ENCODE measurements at places on chromosomes 5 and 9.

DNA sequence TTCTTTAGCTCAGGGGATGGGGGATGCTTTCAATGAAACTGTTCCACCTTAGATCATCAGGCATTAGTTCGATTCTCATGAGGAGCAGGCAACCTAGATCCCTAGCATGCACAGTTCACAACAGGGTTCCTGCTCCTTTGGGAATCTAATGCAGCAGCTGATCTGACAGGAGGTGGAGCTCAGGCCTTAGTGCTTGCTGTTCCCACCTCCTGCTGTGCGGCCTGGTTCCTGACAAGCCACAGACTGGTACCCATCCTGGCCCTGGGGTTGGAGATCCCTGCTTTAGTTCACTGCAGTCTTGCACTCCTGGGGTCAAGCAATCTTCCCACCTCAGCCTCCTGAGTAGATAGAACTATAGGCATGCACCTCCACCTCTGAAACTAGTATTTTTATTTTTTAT lies 1369.8 kb upstream of the NUDT12 start:
- no peak for DNase-seq

- no peak for DNase-seq
Observed at GRCh38 chr9:122263699-122264349, 816 bp downstream of the RBM18 start.

DNA sequence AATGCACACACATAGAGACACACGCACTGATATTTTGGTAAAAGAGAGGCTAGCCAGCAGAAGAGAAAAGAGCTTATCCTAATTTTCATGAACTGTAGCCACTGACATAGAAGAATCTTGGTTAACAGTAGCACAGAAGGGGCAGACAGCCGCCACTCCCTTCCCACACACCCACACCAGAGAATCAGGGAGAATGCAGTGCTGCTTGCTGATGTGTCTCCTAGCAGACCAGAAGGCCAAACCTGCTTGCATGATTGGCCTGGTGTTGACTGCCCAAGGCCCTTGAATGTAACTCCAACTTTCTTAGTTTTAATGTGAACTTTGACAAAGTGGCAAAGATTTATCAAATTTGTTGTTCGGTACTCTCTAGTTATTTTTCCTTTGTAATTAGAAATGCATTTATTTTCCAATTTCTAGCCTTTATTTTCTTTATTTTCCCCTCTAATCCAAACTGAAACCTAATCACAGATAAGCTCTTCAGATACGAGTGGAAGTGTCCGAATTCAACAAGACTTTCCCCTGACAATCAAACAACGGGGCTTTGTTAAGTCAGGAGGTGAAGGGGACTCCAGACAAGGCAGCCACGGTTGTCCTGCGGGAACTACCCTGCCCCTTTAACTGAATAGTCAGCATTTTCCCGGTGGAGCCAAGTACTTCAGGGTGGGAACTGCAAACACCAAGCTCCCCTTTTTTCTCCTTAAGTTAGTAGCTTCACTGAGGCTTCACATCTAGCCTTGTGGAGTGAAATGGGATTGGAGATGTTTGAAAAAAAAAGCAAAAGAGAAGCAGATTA lies 81.9 kb upstream of the CTSL start:
- no peak for DNase-seq

GRCh38 chr9:104611213-104611612 lies 5.8 kb upstream of the OR13C2 start:
- no peak for DNase-seq

- DNase-seq: no peak
Observed at GRCh38 chr5:50744776-50745175, 78.3 kb downstream of the PARP8 start.

- DNase-seq: no peak
Observed at GRCh38 chr5:119387945-119388618, 32.3 kb downstream of the TNFAIP8 start.

DNA sequence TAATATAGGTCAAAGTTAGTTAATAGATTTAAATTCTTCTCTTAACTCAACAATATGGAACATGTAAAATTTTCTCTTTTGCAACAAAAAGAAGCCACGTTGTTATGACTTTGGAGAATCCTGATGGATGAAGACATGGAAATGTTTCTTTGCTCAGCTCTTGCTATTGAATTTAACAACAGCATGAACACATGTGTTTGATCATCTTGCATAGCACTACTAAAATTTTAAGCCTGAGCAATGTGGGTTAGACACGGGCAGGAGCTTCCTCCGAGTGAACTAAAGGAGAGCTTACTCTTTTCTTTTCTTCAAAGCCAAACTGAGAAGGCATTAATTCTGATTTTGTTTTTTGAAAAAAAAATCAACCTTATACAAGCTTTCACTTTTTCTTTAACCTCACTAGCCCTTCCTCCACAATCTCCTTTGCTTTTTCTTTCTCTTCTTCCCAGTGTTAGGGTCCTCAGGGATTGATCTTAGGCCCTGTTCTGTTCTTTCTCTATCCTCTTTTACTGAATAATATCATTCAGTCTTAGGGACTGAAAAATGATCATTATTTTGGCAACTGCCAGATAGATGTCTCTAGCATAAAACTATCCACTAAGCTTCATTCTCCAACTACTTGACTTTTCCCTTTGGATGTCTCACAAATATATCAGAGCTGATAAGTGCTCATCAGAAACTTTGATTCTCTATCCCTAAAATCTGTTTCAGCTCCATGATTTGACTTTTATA lies 36.9 kb downstream of the ADAMTS19 start:
- DNase-seq: no peak

- no peak for DNase-seq
Observed at GRCh38 chr5:125258615-125259014, 512.2 kb upstream of the ZNF608 start.

DNA sequence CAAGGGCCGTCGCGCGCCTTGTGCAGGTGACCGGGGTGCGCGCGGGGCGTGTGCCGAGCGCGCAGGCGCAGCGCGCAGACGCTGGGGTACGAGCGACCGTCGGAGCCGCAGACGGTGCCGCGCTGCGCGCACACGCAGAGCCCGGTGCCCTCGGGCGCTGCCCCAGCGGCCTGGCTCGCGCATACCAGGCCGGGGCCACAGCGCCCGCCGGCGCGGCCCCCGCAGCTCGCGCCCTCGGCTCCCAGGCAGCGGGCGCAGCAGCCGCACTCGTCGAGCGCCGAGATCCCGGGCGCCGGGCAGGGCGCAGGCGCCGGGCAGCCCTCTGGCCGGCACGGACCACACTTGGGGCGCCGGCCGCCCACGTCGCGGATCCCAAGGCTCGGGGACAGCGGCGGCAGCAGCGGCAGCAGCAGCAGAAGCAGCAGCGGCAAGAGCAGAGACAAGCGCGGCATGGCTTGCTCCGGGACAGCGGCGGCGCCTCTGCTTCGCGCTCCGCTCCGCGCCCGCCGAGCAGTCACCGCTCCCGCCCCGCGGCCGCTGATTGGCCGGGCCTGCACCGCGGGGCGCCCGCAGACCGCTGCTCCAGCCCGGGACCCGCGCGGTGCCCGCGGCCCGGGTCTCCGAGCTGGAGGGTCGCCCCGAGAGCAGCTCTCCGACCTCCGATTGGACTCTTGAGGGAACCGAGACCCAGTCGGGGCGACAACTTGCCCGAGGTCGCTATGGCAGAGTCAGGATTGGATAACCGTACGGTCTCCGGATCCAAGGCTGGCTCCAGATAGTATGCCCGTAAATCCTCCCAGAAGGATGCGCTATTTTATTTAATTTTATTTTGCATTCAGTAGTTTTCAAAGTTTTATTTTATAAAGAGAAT lies at the start of gene IGFBPL1:
Gene IGFBPL1 (minus strand): TSS at position 482 of the 871 bp plus-strand sequence. CDS start 30 bp downstream, at position 452.
- DNase-seq: no peak

GRCh38 chr5:81393783-81394718 lies at the start of gene ACOT12:
Gene ACOT12, minus strand, starts transcription at chr5:81394134. Its CDS starts 20 bp downstream, at chr5:81394114.
- DNase-seq: no peak

DNA sequence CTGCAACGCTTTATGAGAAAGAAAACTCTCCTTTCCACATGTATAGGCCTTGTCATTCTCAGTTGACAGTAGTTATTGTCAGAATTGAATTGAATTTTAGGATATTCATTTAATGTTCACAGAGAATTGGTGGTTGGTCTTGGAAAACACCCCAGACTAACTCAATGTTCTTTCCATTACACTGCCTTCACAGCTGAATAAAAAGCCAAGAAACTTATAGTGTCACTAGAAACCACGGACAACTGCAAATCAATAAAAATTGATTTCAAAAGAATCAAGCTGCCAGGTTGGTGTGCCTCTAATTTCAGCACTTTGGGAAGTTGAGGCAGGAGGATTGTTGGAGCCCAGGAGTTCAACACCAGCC lies 38.9 kb upstream of the IQGAP2 start:
- no peak for DNase-seq

GRCh38 chr5:148639081-148639480 lies 15.2 kb downstream of the HTR4 start:
- no peak for DNase-seq

DNA sequence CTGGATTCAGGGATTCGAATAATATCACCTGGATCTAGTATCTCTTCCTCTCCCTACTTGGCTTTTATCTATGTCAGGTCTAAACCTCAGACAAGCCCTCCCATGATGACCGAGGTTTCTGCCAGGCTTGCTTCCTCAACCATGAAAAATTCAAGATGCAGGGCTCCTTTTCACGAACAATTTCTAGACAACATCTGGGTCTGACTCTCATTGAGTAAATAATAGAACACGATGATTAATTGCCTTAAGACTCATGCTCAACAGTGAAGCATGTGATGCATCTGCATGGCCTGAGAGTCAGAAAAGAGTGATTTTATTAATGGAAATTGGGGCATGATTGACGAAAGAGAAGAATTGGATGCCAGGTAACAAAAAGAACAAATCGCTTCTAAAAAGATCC lies 277.2 kb upstream of the ZNF608 start:
- no peak for DNase-seq

DNA sequence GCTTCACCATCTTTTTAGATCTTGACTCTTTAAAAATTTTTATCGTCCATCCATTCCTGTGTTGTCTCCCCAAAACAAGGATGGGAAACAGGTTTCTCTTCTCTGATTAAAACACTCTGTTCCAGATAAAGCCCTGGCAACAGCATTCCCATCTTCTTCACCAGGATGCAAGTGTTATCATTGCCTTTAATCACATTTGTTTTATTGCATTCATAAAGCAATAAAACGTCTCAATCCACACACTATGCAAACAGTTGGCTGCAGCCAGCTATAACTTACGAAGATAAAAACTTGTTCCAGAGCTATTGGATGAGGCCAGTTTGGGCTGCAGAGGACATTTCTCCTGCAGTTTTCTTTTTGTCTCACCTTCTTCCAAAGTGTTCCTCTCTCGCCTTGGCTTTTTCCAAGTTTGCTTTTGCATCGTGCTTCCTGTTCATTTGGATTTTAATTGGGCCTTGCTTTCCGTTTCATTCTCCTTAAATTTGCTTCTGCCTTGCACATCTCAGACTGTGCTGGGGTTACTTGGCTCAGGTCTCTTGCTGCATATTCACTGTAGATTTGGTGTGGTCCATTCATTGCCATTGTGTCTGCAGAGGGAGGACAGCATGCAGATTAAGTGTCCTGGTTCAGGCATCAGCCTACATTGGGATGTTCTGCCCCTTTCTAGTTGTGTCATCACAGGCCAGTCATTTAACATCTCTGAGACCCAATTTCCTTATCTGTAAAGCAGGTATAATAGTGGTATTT lies 136.5 kb upstream of the LIFR start:
- DNase-seq: no peak

DNA sequence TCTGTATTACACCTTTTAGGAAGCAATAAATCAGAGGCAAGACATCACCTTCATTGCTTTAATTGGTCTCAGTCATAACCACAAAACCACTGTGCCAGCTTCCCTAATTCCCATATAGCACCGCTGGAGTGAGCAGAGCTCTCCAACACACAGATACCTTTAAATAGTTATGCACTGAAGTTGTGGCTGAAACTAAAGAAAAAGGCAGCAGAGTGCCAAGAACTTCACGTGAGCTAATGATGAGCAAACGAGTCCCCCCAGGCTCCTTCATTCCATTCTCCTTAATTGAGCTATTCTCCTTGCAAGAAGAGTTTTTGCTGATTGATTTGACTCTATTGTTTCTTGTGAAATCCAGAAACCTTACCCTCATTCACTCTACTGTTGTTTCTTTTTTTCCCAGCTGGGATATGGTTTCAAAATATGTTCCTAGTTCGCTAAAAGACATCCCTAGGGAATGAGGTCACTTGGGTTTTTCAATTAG lies 501.5 kb downstream of the SPATA31D1 start:
- no peak for DNase-seq

DNA sequence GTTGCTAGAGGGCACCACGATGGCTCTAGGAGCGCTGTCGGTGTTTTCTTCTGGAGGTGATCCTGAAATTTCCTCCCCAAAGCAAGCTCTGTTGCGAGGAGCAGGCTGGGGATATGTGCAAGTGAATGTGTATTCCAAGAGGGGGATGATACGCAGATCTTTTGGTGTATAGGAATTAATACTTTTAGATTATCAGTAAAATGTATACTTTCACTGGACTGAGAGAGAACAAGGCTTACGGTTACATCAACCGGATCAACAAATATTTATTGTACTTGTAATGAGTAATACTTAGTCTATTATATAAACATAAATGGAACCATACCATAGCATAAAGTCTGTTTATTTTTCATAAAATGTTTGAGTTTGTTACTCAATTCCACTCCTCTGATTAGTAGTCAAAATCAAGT lies 632 bp upstream of the PRKAA1 start:
- DNase-seq: no peak

DNA sequence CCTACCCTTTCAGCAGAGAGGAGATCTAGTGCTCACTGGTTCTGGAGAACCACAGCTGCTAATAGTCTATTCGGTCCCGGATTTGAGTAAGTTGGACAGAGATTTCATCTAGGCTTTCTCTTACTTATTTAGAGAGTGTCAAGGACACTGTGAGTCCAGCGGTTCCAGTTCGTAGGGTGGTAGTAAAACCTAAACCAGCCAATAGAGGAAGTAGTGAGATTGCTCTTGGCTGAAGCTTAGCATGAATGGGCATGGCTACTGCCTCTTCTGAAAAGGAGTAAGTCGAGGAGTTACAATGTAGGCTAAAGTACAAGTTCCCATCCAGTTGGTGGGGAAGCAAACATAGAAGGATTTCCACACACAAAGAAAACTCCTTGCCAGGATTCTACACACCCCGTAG lies 109.6 kb upstream of the MOCS2 start:
- DNase-seq: no peak

DNA sequence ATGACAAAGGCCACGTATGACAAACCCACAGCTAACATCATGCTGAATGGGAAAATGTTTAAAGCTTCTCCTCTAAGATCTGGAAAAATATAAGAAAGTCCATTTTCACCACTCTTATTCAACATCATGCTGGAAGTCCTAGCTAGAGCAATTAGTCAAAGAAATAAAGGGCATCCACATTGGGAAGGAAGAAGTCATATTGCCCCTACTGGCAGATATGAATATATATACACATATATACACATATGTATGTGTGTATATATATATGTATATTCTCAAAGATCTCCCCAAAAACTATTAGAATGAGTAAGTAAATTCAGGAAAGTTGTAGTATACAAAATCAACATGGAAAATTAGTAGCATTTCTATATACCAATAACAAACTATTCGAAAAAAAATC lies 17.1 kb downstream of the APBA1 start:
- DNase-seq: no peak

Measured in cortex of kidney (tissue), 1 donor.